Activated CD4-positive, alpha-beta T cell treated with anti-CD3 and anti-CD28 coated beads for 36 hours (primary cell): ENCODE measurements at places on chromosomes 7 and 10. TPM values are rescaled to one million over a fixed set of nuclear protein-coding genes. Genes with fewer than 3 reads are reported as not detected.

Gene DNAJB9
- 8.3 TPM for total RNA-seq

Gene LRIT1
- total RNA-seq = not detected

Gene VSTM4
- 0.11 TPM for total RNA-seq

GRCh38 chr7:53812135-53812534 lies 730.0 kb upstream of the VSTM2A start:
- DNase-seq = no peak
- no peaks in the 10 kb centered on the region for H3K27me3 ChIP-seq
- H3K27ac ChIP-seq = no peak overlapping the region
- H3K4me1 ChIP-seq = no peaks in the 10 kb centered on the region
- H3K36me3 ChIP-seq = no peaks in the 10 kb centered on the region

DNA sequence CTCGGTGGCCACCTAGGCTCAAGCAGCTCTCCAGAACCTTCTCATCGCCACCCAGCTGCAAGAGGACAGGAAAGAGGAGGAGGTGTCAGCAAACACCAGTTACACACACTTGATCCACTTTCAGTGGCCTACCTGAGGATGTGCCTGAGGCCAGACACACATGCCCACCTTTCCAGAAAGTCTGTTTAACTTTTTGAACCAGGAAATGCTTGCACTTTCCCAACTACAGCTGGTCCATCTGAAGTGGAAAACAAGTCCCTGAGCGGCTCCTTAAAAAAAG lies 15.7 kb upstream of the CYREN start:
- no peak for DNase-seq
- no peak overlapping the region for H3K4me3 ChIP-seq
- no peaks in the 10 kb centered on the region for H3K27me3 ChIP-seq
- H3K27ac ChIP-seq = no peak overlapping the region
- peaks cover 60% of the 10 kb centered on the region for H3K36me3 ChIP-seq
- H3K4me1 ChIP-seq = no peaks in the 10 kb centered on the region

- H3K4me3 ChIP-seq = no peak overlapping the region
- no peak overlapping the region for H3K27ac ChIP-seq
- no peak for DNase-seq
- peaks cover 6% of the 10 kb centered on the region for H3K4me1 ChIP-seq
- H3K36me3 ChIP-seq = no peaks in the 10 kb centered on the region
These were observed 295.9 kb downstream of the TNS3 start for GRCh38 chr7:47285860-47286491.

- peak overlapping the region; percentile 15 for H3K4me3 ChIP-seq
- no peak for DNase-seq
- peaks cover 2% of the 10 kb centered on the region for H3K36me3 ChIP-seq
- peaks cover 76% of the 10 kb centered on the region for H3K4me1 ChIP-seq
- peak overlapping the region; percentile 89 for H3K27ac ChIP-seq
These were observed 27.9 kb upstream of the ASCC1 start for GRCh38 chr10:72243822-72244437.

GRCh38 chr7:26686448-26686981 lies 177.9 kb downstream of the SKAP2 start:
- H3K27me3 ChIP-seq = peaks cover 16% of the 10 kb centered on the region
- H3K27ac ChIP-seq = no peak overlapping the region
- H3K36me3 ChIP-seq = no peaks in the 10 kb centered on the region
- H3K4me1 ChIP-seq = no peaks in the 10 kb centered on the region
- no peak for DNase-seq
- no peak overlapping the region for H3K4me3 ChIP-seq

GRCh38 chr10:13709931-13710650 lies 123.3 kb downstream of the PRPF18 start:
- peaks cover 18% of the 10 kb centered on the region for H3K27me3 ChIP-seq
- H3K4me3 ChIP-seq = no peak overlapping the region
- H3K36me3 ChIP-seq = no peaks in the 10 kb centered on the region
- H3K27ac ChIP-seq = no peak overlapping the region
- no peak for DNase-seq

DNA sequence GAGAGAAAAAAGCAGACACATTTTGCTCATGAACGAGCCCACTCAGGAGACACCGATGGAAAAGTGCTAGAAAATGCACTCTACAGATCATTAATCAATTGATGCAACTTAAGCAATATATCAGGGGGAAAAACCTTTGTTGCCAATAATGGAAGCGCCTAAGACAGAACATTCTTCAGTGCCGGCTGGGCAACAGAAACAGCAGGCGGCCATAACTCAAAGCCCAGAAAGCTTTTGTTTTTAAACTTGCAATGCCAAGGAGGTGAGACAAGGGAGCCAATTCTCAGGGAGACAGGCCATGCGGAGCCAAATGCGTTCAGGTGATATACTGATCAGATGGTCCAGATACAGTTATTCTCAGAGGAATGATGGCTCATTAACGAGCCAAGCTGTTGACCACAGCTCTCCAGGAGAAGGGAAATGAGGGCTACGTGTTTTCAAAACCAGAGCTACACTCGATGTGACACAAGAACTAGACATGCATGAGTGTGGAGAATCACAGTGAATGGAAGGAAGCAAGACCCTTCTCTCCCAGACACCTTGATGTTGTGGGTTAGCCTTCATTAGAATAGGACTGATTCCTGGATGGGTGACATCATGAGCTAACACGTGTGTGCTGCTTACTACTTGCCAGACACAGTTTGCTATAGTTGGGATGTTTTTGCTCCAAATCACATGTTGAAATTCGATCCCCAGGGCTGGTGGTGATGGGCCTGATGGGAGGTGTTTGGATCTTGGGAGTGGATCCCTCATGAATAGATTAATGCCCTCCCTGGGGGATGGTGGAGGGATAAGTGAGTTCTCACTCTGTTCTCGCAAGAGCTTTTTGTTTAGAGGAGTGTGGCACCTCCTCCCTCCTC lies 79.1 kb upstream of the KCNMA1 start:
- no peak for DNase-seq
- no peak overlapping the region for H3K4me3 ChIP-seq
- H3K27ac ChIP-seq = no peak overlapping the region
- peaks cover 10% of the 10 kb centered on the region for H3K27me3 ChIP-seq
- H3K4me1 ChIP-seq = peaks cover 2% of the 10 kb centered on the region
- no peaks in the 10 kb centered on the region for H3K36me3 ChIP-seq

- DNase-seq = no peak
- H3K36me3 ChIP-seq = peaks cover 39% of the 10 kb centered on the region
- H3K27me3 ChIP-seq = no peaks in the 10 kb centered on the region
- no peak overlapping the region for H3K27ac ChIP-seq
These were observed 62.2 kb downstream of the XPNPEP1 start for GRCh38 chr10:109861081-109861480.

- no peak overlapping the region for H3K4me3 ChIP-seq
- H3K4me1 ChIP-seq = peaks cover 36% of the 10 kb centered on the region
- no peak overlapping the region for H3K27ac ChIP-seq
These were observed 5.1 kb upstream of the BLVRA start for GRCh38 chr7:43753271-43753810.

DNA sequence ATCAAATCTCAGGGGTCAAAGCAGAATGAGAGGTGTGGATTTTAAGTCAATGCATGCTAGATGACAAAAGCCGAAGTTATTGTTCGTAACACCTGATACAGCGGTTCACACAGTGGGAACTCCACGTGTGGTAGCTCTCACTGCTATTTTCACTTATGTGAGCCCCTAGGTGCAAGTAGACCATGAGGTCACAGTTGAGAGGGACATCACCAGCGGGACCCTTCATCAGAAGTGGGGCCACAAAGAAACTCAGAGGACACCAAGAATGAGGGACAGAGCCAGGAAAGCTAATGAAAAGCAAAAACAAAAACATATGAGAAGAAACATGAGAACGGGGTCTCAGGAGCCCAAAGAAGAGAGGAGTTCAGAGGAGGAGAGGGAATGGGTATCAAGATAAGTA lies 63.5 kb downstream of the ADAM12 start:
- no peak for DNase-seq
- H3K27ac ChIP-seq = no peak overlapping the region
- no peaks in the 10 kb centered on the region for H3K4me1 ChIP-seq
- H3K27me3 ChIP-seq = peaks cover 2% of the 10 kb centered on the region
- H3K36me3 ChIP-seq = no peaks in the 10 kb centered on the region
